Esophagus muscularis mucosa (tissue), 4 donors: ENCODE measurements at places on chromosomes 7 and 10. TPM values are rescaled to one million over a fixed set of nuclear protein-coding genes. Genes with fewer than 3 reads are reported as not detected.

DNA sequence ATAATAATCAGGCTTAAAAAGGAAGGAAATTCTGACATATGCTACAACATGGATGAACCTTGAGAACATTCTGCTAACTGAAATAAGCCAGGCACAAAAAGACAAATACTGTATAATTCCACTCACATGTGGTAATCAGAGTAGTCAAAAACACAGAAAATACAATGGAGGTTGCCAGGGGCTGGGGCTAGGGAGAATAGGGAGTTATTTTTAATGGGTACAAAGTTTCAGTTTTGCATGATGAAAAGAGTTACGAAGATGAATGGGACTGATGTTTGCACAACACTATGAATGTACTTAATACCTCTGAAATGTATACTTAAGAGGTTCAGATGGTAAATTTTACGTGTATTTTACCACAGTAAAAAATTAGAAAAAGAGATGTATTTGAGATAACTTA is 145.6 kb downstream of the DOCK4 start:
- DNase-seq: no peak
- H3K4me1 ChIP-seq: peaks cover 17% of the 10 kb centered on the region
- H3K27ac ChIP-seq: no peak overlapping the region
- H3K4me3 ChIP-seq: no peak overlapping the region

DNA sequence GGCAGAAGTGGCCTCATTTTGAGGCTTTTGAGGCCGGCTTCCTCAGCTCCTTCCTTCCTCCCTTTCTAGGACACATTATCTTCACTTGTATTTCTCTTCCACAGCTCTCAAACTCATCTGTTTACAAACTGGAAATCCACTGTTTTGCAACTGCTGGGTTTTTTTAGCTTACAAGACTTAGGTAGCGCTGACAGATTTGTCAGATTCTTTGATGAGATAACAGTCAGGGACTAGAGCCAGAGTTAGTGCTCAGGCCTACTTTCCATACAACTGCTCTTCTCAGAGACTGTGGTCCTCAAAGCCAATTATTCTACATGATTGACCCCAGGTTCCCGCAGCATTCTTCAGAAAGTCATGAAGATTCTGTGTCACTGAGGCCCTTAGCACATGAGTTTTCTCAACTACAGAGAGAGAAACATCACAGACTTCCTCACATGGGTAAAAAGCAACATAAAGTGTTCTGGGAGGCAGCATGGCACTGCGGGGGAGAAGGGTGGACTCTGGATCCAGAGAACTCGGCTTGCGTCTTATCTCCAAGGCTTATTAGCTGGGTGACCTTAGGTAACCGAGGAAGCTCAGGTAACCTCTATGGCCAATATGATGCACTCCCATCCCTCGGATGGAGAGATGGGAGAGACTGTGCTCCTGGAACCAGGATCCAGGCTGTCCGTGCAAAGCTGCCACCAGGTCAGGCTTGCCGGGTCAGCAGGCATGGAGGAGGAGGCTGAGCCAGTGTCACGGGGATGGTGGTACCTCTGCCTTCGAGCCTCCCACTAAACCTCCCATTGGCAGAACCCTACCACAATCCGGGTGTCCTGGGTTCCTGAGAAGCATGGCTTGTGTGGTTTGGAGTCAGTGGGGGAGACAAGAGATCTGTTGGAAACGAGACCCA is 10.5 kb downstream of the DDC start:
- no peak overlapping the region for H3K4me3 ChIP-seq
- H3K4me1 ChIP-seq: peaks cover 11% of the 10 kb centered on the region
- DNase-seq: no peak
- H3K27me3 ChIP-seq: peaks cover 16% of the 10 kb centered on the region
- H3K36me3 ChIP-seq: no peaks in the 10 kb centered on the region

DNA sequence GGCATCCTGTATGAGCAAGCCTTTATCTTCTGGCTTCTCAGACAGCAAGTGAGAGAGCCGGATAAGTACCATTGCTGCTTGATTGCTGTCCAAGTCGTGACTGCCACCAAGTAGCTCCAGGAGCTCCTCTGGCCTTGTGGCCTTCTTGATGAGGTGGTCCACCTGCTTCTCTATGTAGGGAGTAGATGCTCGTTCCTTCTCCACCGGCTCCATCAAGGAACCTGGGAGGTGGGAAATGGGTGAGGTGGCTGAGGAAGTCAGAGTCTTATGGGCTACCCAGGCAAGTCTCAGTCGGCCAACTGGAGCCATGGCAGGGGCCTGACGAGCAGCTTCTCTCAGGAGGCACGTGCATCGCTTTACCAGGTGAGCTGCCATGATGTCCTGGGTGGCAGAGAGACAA is 2.6 kb downstream of the TBRG4 start:
- H3K4me1 ChIP-seq: peaks cover 60% of the 10 kb centered on the region
- peaks cover 56% of the 10 kb centered on the region for H3K36me3 ChIP-seq
- H3K4me3 ChIP-seq: no peak overlapping the region
- no peak for DNase-seq
- H3K27me3 ChIP-seq: no peaks in the 10 kb centered on the region

Gene MUC3A
- under 0.01 TPM for total RNA-seq

Gene CPA1
- not detected for total RNA-seq

Gene TMEM270
- not detected for total RNA-seq

- no peaks in the 10 kb centered on the region for H3K27me3 ChIP-seq
- H3K27ac ChIP-seq: no peak overlapping the region
- no peak for DNase-seq
- H3K4me1 ChIP-seq: peaks cover 5% of the 10 kb centered on the region
- H3K36me3 ChIP-seq: no peaks in the 10 kb centered on the region
These were observed 7.2 kb downstream of the PALS2 start for GRCh38 chr7:24580283-24580946.

DNA sequence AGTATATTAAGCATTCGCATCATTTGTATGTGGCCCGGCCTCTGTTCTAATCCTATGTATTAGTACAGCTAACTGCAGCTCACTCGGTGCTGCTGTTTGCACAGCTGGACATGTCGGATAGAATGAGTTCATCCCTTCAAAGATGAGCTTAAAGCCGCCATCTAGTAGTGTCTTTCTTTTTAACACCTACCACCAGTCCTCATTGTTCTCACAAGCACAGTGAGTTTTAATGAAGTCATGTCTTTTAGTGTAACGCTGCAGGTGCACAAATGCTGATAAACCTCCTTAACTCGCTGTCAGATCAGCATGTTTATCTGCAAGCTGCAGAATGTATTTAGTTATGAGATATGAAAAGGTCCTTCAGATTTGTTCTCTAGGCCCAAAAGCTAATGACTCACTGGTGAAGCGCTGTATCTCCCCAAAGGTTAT is 247.5 kb downstream of the MTERF1 start:
- no peak overlapping the region for H3K27ac ChIP-seq
- no peak overlapping the region for H3K4me3 ChIP-seq
- H3K27me3 ChIP-seq: no peaks in the 10 kb centered on the region

DNA sequence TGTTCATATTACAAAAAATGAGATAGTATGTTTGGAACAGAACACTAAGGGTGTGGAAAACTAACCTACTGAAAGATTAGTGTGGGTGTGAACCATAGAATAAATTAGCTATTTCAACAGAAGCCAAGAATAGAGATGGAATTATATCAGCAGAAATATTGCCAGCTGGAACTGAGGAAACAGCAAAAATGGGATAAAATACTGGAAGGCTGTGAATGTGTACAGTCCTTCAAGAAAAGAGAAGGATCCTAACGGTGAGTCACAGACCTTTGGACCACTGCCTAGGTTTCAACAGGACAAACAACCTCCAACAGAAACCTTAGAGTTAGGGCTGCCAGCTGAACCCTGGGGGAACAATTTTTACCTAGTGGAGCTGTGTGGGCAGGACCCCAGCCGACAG is 395.0 kb downstream of the ZWINT start:
- H3K27me3 ChIP-seq: no peaks in the 10 kb centered on the region
- H3K4me3 ChIP-seq: no peak overlapping the region
- H3K36me3 ChIP-seq: no peaks in the 10 kb centered on the region
- H3K4me1 ChIP-seq: no peaks in the 10 kb centered on the region
- no peak for DNase-seq

DNA sequence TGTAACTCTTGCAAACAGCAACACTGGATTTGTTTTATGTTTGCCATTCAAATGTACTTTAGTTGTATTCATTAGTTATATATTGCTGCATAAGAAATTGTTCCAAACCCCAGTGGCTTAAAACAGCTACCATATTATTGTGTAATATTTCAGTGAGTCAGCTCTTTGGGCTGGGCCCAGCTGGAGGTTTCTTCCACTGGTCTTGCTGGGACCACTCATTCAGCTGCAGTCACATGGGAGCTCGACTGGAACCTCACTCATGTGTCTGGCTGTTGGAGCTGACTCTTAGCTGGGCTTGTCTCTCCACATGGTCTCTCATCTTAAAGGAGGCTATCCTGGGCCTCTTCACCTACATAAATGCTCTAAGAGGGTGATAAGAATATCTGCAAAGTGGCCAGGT is 23.2 kb upstream of the PIP4K2A start:
- no peaks in the 10 kb centered on the region for H3K36me3 ChIP-seq
- DNase-seq: no peak
- no peaks in the 10 kb centered on the region for H3K4me1 ChIP-seq
- H3K4me3 ChIP-seq: no peak overlapping the region

GRCh38 chr10:30247704-30248103 is 101.4 kb downstream of the MTPAP start:
- no peak for DNase-seq
- no peak overlapping the region for H3K27ac ChIP-seq
- H3K4me1 ChIP-seq: no peaks in the 10 kb centered on the region
- H3K4me3 ChIP-seq: no peak overlapping the region
- H3K27me3 ChIP-seq: no peaks in the 10 kb centered on the region

DNA sequence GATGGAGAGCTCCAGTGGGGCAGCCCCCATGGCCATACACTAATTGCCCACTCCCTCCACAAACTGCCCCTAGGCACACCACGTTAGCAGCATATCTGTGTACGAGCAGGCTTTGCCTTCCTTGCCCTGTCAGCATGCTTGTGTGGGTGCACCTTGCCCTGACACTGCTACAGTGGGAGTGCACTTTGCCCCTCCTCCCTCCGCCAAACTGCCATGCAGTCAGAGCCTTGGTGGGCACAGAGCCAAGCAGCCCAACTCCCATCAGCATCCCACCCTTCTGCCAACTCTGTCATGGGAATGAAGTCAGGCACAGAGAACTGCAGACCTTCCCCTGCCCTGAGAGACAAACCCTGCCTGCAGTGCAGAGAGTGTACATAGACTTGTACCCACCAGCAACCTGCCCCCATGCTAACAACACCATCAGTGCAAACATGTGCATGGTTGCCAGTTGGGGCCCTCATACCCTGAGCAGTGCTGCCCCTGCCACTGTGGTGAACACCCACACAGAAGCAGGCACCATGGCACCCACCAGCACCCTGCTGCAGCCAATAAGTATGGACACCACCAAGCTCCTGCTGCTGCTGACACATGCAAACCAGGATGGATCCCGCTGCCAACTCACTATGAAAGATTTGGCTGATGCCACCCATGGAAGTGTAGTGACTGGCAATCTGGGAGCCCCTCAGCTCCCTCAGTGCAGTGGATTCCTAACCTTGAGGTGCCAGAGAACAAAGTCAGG is 1197.7 kb upstream of the CELF2 start:
- H3K36me3 ChIP-seq: no peaks in the 10 kb centered on the region
- DNase-seq: no peak
- H3K27ac ChIP-seq: no peak overlapping the region

- H3K4me1 ChIP-seq: peaks cover 35% of the 10 kb centered on the region
- H3K27ac ChIP-seq: no peak overlapping the region
- no peaks in the 10 kb centered on the region for H3K27me3 ChIP-seq
- H3K36me3 ChIP-seq: no peaks in the 10 kb centered on the region
- no peak for DNase-seq
These were observed 54.1 kb downstream of the C10orf105 start for GRCh38 chr10:71665456-71665855.

Gene CACNB2
- 108 TPM for total RNA-seq

DNA sequence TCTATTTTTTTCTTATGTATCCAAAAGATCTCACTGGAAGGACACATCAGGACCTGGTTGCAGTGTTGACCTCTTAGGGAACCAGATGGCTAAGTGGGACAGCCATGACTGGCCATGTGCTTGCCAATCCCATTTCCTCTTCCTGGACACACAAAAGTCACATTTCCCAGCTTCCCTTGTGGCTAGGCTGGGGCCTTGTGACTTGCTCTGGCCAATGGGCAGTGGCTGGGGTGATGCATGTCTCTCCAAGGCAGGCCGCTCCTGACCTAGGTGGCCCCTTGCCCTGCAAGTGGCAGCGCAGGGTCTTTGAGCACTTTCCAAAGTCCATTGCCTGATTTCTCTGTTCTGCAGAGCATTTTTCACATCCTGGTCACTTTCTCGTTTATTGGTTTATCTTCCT is 41.7 kb upstream of the HSPA12A start:
- no peaks in the 10 kb centered on the region for H3K36me3 ChIP-seq
- H3K27ac ChIP-seq: no peak overlapping the region
- H3K4me3 ChIP-seq: no peak overlapping the region
- DNase-seq: no peak

GRCh38 chr10:48656914-48657305 is 27.8 kb upstream of the WDFY4 start:
- peak overlapping the region; percentile 64 for H3K4me3 ChIP-seq
- H3K27ac ChIP-seq: no peak overlapping the region
- H3K27me3 ChIP-seq: no peaks in the 10 kb centered on the region
- H3K4me1 ChIP-seq: peaks cover 20% of the 10 kb centered on the region
- DNase-seq: no peak

GRCh38 chr7:6448943-6449543 is 1.3 kb upstream of the DAGLB start:
- peak overlapping the region; percentile 90 for H3K27ac ChIP-seq
- peaks cover 17% of the 10 kb centered on the region for H3K4me1 ChIP-seq
- H3K36me3 ChIP-seq: peaks cover 5% of the 10 kb centered on the region
- no peaks in the 10 kb centered on the region for H3K27me3 ChIP-seq
- DNase-seq: no peak

Gene ZNF727
- total RNA-seq: 2.3 TPM

DNA sequence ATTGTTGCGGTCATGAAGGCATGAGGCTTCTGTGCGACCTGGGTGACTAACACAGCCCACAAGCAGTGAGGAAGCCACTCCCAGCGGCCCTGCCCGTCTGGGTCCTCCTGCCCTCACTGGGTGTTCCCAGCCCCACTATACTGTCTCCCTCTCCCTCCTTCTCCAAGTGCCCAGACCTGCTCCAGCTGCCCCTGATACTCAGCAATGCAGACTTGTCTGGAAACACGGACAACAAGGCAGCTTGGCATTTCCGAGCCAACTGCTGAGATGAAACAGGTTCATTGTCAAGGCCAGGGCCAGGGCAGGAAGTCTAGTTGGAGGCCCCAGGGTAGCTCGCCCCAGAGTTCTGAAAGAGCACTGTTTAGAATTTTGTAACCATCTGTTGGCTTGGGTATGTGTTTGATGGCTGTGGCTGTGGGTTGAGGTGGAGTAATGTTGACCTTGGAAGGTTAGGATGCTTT is 95.7 kb downstream of the RBM20 start:
- no peaks in the 10 kb centered on the region for H3K36me3 ChIP-seq
- DNase-seq: no peak
- no peaks in the 10 kb centered on the region for H3K27me3 ChIP-seq
- H3K4me3 ChIP-seq: no peak overlapping the region

- H3K27ac ChIP-seq: no peak overlapping the region
- no peaks in the 10 kb centered on the region for H3K36me3 ChIP-seq
- H3K4me3 ChIP-seq: no peak overlapping the region
These were observed 38.4 kb downstream of the ANK3 start for GRCh38 chr10:60351191-60351853.

Gene MYOF
- total RNA-seq: 71.2 TPM

- H3K4me3 ChIP-seq: no peak overlapping the region
- H3K27me3 ChIP-seq: no peaks in the 10 kb centered on the region
- H3K36me3 ChIP-seq: no peaks in the 10 kb centered on the region
- H3K4me1 ChIP-seq: no peaks in the 10 kb centered on the region
These were observed 35.5 kb upstream of the KDM7A start for GRCh38 chr7:140212100-140212881.

- no peak overlapping the region for H3K4me3 ChIP-seq
- no peaks in the 10 kb centered on the region for H3K36me3 ChIP-seq
- peaks cover 6% of the 10 kb centered on the region for H3K4me1 ChIP-seq
- no peak for DNase-seq
- no peak overlapping the region for H3K27ac ChIP-seq
These were observed 110.2 kb downstream of the ST8SIA6 start for GRCh38 chr10:17344206-17344605.
